Epithelial cell of esophagus (primary cell): ENCODE measurements at places on chromosomes 2 and 18.

DNA sequence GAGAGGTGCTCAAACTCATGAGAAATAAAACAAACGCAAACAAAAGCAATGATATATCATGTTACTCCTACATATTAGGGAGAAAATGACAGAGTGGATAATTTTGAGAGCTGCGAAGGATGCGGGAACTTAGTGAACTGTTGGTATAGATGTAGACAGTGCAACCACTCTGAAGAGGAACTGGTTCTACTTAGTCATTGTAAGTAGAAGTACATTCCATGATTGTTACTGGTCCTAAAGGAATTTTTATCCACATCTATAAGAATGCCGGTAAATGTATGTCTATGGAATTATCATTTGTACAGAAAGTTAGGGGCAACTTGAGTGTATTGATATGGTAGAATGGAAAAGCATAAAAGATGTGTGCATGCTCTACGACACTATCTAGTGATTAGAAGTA lies 1238.4 kb downstream of the LRP1B start:
- peak; percentile 41 for DNase-seq

- DNase-seq: no peak
Measured at GRCh38 chr2:25159949-25160348, 8.4 kb downstream of the POMC start.

DNA sequence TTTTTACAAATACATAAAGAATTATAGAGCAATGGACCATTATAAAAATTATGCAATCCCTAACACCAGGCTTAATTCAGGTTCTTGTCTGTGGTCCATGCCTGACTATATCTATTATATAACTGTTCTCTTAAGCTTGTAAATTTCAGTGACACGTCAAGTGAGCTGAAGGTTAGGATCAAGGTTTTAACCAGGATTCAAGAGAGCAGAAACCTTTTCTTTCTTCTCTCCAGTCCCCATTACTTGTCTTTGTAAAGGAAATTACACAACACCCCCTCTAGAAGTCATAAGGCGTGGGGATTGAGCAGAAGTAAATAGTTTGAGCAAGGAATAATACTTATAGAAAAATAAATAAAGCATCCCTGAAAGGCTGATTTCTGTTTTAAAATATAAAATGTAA lies 122.0 kb downstream of the ZNF521 start:
- DNase-seq: no peak

- peak; percentile 32 for DNase-seq
Measured at GRCh38 chr2:55159037-55159651, 72.9 kb downstream of the CLHC1 start.
